ENCODE measurements at places on chromosomes 1 and 21.

- no peak for DNase-seq
Measured at GRCh38 chr1:234611225-234611846, 1.4 kb upstream of the IRF2BP2 start.

GRCh38 chr21:15839026-15839425, 109.2 kb downstream of the USP25 start:
- DNase-seq = no peak

GRCh38 chr1:118335331-118335732, 150.3 kb upstream of the SPAG17 start:
- no peak for DNase-seq

DNA sequence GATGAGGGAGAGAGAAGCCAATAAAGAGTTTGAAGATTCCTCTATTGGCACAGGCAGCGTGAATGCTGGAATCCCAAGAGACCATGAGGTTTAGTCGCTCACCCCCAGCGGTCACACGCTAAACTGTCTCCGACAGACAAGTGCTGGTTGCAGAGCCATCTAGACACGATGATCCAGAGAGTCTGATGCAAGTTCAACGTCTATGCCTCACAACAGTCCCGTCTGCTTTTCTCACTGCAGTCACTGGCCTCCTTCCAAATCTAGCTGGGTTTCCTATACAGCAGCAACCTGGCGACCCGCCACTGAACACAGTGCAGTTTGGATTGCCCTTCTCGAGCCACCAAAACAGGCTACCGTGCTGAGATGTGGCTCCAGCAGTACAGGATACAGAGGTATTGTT, 98.6 kb upstream of the KRTAP19-8 start:
- DNase-seq = no peak

GRCh38 chr1:112188611-112189010, 199.1 kb upstream of the KCND3 start:
- DNase-seq = no peak

- no peak for DNase-seq
Measured at GRCh38 chr21:41318218-41318617, 1.6 kb downstream of the FAM3B start.

- no peak for DNase-seq
Measured at GRCh38 chr21:28522014-28522799, 470.5 kb downstream of the LTN1 start.

- no peak for DNase-seq
Measured at GRCh38 chr1:81208441-81208840, 592.3 kb upstream of the ADGRL2 start.

- no peak for DNase-seq
Measured at GRCh38 chr21:16594191-16594590, 864.4 kb downstream of the USP25 start.

- DNase-seq = no peak
Measured at GRCh38 chr1:99331636-99332035, 67.3 kb downstream of the PLPPR4 start.
